ENCODE measurements at places on chromosomes 7 and 10.

GRCh38 chr7:127809261-127809702 lies 157.3 kb downstream of the SND1 start:
- no peak for DNase-seq

GRCh38 chr7:130906575-130906974 lies 172.6 kb upstream of the KLF14 start:
- DNase-seq, result no peak

- DNase-seq, result no peak
These were observed 178.2 kb upstream of the HPS1 start for GRCh38 chr10:98624963-98625362.

- DNase-seq, result no peak
These were observed 1.1 kb upstream of the LBX1 start for GRCh38 chr10:101230183-101230917.

DNA sequence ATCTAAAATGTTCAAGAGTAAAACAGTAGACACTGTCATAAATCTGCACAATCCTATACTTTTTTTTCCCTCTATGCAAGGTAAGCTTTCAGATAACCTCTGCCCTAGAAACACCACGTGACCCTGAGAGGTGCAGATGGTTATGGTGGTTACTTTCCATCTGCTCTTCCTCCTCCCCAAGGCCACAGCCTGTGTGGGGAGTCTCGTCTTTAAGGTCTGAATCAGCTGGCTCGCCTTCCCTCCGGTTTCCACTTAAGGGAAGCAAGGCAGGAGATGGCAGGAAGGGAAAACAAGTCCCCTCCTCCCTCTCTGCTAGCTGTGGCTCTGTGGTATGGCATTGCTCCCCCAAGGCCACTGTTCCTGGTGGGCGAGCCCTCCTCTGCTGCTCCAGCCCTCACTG lies 181.8 kb downstream of the GLI3 start:
- DNase-seq, result no peak

GRCh38 chr7:27191161-27191731 lies 6.2 kb upstream of the HOXA11 start:
- DNase-seq, result no peak

DNA sequence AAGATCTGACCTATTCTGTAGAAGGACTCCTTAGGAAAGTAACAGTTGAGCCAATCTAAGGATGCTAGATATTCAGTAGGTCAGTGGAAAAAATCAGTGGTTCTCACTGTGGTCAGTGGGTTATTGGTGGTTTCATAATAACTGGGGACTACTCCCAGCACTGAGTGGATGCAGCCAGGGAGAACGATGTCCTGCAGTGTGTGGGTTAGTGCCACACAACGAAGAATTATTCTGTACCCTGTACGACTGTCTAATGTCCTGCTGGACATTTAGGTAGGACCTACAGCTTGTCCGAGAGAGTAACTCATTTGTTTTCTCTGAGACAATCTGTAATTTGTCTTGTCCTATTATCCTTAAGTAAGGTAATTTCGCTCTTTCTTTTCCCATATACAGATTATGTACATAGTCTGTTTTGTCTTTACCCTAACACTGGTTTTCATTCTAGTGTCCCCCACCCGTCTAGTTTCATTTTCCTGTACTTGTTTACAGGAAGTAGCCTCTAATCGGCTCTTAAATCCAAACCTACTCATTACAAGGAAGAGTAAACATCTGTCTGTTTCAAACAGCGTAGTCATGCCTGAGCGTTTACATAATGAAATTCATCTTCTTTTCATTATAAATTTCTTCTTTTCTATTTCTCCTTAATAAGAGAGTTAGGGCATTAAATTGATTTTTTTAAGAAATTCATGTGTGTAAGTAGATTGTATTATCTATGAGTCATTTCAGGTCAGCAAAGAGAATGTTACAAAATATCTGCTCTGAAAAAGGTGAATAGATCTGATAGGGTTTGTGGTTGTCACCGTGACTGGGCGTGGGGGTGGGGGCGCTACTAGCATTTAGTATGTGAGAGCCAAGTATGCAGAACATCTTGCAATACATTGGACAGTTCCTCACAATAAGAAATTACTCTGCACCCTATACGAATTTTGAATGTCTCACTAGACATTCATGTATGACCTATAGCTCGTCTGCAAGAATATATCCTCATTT lies 8.3 kb upstream of the ZC3HAV1L start:
- DNase-seq, result peak; percentile 60

GRCh38 chr10:89382757-89383156 lies 4.9 kb downstream of the IFIT1B start:
- DNase-seq, result no peak

DNA sequence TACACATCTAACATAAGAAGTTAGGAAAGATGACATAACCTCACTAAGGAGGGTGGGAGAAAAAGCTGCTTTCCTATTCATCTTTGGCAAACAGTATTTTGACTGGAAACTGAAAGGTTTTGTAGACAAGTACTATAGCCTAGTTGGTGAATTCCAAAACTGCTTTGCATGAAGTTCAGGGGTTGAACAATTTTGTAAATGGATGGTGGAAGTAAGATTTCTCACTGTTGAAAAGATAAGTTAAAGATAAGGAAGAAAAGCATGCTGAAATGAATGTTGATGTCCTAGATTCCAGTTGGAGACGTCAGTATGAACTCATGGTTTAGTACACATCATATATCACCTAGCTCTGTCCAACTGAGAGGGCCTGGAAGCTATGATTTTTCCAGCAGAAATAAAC lies 159.1 kb upstream of the FEZF1 start:
- DNase-seq, result no peak

DNA sequence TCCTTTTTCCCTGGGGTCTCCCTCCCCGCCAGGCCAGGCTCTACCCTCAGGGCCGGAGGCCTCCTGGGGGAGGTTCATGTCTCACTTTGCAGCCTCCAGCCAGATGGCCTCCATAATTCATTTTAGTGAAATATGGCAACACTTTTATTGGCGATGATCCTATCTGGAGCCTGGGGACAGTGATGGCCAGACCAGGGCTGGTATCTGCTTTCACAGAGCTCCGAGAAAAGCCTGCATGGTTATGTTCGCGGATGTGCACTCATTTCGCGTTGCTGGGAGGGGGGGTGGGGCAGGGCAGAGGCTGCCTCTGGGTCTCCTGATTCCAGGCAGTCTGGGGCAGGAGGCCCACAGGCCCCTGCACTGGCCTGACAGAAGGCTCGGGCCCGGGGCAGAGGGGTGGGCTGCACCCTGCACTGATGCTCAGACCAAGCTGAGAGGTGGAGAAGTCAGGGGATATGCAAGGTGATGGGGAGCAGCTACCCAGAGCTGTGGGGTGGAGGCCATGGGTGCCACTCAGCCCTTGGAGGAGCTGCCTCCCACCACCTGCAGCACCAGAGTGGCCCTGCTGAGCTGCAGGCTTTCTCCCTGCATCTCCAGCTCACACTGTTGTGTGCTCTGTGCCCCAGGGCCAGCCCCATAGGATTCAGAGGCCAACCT lies 85.3 kb upstream of the RET start:
- DNase-seq, result no peak

GRCh38 chr7:134365341-134366054 lies 48.8 kb upstream of the SLC35B4 start:
- no peak for DNase-seq

GRCh38 chr10:100307684-100308083 lies 21.2 kb upstream of the BLOC1S2 start:
- no peak for DNase-seq

- peak; percentile 72 for DNase-seq
These were observed 6.6 kb upstream of the TPK1 start for GRCh38 chr7:144842377-144842851.

DNA sequence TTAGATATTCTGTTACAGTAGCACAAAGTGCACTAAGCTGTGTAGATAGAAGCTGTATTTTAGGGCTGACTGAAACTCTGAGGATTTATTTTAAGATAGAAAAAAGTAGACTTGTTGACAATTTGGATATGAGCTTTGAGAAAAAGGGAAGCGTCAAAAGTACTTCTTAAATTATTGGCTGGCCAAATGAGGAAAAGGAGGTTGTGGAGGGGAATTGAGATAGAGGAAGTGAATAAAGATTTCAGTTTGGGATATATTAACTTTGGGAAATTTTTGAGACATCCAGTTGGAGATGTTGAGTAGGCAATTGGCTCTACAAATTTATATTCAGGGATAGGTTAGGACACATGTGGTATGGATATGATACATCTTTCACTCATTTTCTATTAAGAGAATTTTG lies 74.0 kb upstream of the CCDC6 start:
- no peak for DNase-seq

GRCh38 chr10:109915566-109915965 lies 7.7 kb downstream of the XPNPEP1 start:
- DNase-seq, result no peak

GRCh38 chr10:76301211-76301610 lies 869.8 kb downstream of the LRMDA start:
- DNase-seq, result no peak

- DNase-seq, result peak; percentile 50
These were observed 842 bp upstream of the SKIDA1 start for GRCh38 chr10:21526188-21526859.

DNA sequence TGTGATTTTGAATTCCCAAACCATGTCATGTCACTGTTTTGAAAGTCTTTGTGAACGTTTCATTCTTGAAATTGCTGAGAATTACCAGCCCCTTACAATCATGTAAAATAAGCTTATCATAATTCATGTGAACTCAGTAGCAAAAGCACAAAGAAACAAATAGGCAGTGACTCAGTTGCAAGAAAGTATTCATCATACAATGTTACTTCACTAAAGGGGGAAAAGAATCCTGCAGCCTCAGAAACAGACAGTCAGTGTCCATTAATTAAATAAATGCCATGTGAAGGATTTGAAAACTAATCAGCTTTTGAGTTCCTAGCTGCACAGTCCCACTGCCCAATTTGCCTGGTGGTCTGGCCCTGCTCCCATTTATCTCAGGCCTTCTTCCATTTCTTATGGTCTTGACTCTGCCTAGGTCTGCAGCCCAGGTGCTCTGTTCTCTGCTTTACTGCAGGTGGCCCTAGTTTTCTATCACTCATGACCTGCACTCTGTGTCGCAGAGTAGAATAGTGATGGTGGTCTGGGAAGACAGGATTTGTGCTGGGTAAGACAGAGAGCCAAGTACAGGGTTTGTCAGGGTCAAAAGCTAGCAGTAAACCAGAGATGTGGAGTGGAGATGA lies 99.7 kb downstream of the PLCE1 start:
- no peak for DNase-seq

- peak; percentile 35 for DNase-seq
These were observed 1.1 kb upstream of the PWWP2B start for GRCh38 chr10:132395704-132396493.

- no peak for DNase-seq
These were observed 11.7 kb upstream of the GPR141 start for GRCh38 chr7:37671876-37672275.

DNA sequence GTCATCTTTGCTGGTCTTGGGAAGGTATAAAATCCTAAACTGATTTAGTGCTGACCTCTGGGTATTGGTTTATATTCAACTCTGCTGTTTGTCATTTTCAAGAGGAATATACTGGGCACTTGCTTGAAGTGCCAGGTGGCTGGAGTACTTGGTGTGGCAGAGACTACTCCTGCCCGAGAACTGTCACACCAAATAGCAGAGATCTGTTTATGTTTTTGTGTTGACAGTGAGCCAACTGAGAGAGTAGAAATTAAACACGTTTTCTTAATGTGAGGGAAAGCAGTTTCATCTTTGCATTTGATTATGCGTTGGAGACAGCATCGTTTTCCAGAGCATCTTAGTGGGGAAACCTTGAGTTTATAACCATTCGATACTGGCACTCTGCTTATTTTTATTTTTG lies 174.4 kb downstream of the CDCA7L start:
- DNase-seq, result no peak

DNA sequence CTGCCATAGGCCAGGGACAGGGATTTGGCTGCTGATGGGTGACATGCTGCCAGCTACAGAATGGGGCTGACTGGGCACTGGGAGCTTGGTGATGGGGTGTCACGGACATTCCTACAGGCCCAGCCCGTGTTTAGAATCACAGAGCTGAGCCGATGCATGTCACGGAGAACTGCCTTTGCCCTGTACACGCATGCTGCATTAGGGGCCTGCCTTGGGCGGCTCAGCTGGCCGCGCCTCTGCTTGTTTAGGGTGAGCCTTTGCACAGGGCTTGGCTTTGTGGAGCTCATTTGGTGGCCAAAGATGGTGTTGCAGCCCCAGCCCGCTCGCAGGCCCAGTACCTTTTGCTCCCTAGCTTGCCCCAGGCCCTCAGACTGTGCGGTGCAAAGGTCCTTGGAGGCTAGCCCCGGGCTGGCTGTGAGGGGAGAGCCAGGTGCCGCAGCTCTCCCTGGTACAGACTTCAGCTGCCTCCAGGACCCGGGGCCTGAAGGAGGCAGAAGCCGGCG lies 108.4 kb upstream of the BTBD16 start:
- no peak for DNase-seq

DNA sequence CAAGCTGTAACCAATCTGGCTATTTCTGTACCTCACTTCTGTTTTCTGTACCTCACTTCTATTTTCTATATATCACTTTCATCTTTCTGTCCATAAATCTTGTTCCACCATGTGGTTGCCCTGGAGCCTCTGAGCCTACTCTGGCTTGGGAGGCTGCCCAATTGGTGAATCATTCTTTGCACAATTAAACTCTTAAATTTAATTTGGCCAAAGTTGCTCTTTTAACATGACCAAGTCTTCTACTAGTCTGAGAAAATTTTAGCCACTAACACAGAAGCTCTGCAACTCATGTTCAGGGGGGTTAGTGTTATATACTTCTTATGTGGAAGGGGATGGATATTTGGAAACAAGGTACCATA lies 503.5 kb downstream of the KIF20B start:
- no peak for DNase-seq

DNA sequence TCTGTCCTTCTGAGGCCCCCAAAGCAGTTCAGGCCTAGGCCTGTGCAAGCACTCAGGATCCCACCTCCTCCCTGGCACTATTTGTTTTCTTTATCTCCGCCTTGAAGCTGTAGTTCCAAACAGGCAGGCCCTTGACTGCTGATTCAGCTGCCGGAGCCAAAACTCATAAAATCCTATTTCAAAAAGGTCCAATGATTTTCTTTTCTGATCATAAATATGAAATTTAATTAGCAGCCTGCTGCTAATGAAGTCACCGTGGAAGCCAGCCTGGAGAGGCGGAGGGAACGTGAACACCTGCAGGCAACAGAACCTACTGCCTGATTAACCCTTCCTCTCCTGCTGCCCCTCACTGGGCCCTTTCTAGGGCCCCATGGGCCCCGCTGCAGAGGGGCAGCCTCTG lies 60.1 kb downstream of the CARD11 start:
- no peak for DNase-seq

DNA sequence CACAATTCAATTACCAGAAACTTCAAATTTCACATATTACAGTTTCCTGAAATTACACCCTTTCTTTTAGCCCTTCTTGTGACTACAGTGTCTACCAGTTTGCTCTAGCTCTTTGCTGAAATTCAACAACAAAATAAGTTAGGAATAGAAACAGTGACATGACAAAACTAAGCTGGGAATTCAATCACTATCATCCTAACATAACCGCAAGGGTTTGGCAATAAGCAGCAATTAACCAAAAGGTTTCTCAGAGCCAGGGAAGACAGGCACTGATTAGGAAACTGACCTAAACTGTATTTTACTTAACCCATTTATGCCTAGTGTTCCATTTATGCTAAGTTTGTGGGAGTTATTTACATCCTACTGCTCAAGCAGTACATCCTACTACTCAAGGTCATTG lies 31.3 kb downstream of the HIBADH start:
- DNase-seq, result no peak

Measured in CD4-positive, alpha-beta T cell treated with Interleukin-15 for 1 hour (primary cell).